ENCODE measurements at places on chromosomes 2 and 18.

GRCh38 chr18:2976218-2977132, 36.5 kb downstream of the LPIN2 start:
- no peak for DNase-seq

- no peak for DNase-seq
Measured at GRCh38 chr18:44767807-44768206, 87.1 kb downstream of the SETBP1 start.

DNA sequence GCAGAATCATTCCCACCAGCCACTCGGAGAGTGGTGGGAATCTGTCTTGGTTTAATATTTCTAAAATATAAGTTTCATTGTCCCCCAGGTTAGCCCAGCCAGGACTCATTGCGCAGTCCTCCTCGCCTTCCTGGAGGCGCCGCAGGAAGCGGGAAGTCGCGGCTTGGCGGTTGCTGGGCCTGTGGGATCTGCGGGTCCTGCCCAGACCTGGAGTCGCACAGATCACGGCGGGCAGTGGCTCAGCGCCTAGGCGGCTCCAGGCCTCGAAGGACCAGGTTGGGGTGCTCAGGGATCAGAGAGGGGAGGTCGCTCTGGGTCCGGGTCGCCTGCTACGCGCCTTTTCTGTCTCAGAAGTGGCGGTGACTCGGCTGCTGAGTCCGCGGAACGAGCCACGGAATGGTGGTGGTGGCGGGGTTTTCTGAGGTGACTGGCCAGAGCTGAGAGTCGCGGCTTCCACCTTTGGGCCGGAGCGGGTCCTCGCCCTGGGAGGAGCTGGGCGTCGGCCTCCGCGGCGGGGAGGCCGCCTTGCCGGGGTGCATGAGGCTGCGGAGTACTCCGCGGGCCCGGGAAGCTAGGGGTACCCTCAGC, 2.6 kb downstream of the HOXD3 start:
- no peak for DNase-seq

- no peak for DNase-seq
Measured at GRCh38 chr2:164993287-164994016, 38.1 kb upstream of the SLC38A11 start.

DNA sequence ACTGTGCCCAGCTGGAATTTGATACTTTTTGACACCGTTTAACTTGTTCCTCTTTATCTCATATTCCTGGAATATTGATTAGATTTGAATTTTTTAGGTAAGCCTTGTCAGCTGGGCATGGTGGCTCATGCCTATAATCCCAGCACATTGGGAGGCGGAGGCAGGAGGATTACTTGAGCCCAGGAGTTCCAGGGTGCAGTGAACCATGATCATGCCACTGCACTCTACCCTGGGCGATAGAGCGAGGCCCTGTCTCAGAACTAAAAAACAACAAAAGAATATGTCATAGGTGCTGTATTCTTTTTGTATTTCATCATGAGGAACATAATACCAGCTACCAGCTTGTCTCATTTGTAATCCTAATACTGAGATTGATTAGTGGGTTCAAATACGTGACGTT, 90.3 kb downstream of the ZNF532 start:
- no peak for DNase-seq

- no peak for DNase-seq
Measured at GRCh38 chr2:3785220-3785889, 82.0 kb downstream of the DCDC2C start.

DNA sequence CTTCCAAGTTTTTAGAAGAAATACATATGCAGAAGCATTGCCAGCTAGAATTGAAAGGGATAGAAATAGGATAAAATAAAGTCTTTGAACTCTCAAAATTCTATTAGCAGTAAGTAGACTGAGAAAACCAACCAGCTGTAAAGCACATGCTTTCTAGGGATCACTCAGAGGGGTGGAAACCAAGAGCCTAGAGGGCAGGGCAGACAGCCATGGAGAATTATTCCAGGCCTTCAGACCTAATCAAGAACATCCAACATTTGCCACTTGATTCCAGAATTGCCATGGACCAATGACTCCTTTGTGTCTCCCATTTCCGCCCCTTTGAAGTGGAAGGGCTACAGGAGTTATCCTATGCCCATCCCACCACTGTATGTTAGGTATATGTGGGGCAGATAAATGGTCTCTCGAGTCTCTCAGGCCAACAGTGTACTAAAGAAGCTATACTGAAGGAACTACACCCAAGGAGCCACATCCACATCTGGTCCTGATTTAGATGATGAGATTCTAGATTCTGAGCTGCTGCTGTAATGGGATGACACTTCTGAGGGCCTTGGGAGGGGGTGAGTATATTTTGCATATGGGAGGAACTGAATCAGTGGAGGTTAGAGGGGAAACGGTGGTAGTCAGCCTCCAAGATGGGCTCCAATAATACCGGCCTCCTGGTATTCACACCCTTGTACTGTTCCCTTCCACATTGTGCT, 4.0 kb downstream of the FARSB start:
- DNase-seq: peak; percentile 46

DNA sequence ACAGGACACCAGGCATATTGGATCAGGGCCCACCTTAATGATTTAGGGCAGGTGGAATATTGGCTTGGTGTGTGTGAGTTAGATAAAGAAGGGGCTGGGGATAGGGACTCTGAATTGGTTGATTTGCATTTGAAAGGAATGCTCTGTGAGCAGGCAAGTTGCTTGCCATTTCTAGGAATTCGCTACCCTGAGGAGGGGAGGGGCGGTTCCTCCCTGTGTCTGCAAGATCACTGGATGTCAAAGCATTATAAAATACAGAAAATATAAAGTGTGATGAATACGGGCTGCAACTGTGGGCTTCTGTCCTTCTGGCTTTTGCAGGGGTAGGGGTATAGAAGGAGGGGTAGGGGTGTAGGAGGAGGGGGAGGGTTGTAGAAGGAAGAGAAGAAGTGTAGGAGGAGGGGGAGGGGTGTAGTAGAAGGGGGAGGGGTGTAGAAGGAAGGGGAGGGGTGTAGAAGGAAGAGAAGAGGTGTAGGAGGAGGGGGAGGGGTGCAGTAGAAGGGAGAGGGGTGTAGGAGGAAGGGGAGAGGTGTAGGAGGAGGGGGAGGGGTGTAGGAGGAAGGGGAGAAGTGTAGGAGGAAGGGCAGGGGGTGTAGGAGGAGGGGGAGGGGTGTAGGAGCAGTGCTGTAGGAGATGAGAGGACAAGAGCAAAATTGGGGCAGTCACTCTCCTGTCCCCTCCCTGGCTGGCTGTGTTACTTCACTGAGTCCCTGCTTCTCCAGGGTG, 238.0 kb upstream of the COPS8 start:
- DNase-seq: no peak

- DNase-seq: no peak
Measured at GRCh38 chr18:76975577-76976110, 153.3 kb downstream of the ZNF236 start.

- peak; percentile 16 for DNase-seq
Measured at GRCh38 chr18:31977270-31977872, 34.4 kb upstream of the TRAPPC8 start.

GRCh38 chr2:177068967-177069366, 143.6 kb upstream of the HNRNPA3 start:
- DNase-seq: no peak

- no peak for DNase-seq
Measured at GRCh38 chr2:227188292-227188691, 23.9 kb downstream of the COL4A3 start.

- no peak for DNase-seq
Measured at GRCh38 chr18:24157855-24158254, 19.0 kb downstream of the CABYR start.

DNA sequence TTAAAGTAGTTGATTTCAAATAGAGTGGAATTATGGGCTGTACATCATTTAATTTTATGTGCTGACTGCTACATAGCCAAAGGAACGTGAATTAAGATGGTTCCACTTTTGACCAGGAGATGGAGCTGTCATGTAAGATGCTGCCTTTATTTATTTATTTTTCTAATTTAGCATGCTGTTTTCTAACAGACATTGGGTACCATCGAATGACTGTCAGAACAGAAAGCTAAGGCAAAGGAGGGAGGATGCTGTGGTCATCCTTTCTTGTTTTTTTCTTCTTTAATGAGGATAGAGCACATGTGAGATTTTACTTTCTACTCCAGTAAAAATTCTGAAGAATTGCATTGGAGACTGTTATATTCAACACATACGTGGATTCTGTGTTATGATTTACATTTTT, at the start of gene SCN2A:
Gene SCN2A (plus strand): TSS at position 185 of the 400 bp plus-strand sequence. CDS start 56,410 bp downstream, outside the sequence.
- DNase-seq: peak; percentile 13
